ENCODE measurements at places on chromosomes 16 and 17.

- no peak for DNase-seq
Measured at GRCh38 chr17:9470171-9470570, 105.4 kb downstream of the STX8 start.

DNA sequence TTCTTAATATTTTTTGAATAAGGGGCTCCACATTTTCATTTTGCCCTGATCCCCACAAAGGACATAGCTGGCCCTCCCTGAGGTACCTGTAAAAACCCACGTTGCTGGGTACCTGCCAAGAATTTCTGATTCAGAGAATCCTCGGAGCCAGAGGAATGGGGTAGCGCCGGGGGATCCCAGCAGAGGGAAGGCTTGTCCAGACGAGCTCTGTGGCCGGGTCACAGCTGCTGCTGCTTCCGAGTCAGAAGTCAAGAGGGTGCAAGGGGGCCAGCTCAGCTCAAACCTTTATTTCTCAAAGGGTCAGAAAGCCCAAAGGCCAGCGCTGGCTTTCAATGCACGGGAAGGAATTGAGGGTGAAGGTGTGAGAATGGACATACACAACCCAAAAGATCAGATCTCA lies 68.9 kb upstream of the SDK2 start:
- no peak for DNase-seq

GRCh38 chr17:10197721-10198508 lies 491 bp downstream of the GAS7 start:
- no peak for DNase-seq

- no peak for DNase-seq
Measured at GRCh38 chr16:1100084-1100800, 4.2 kb upstream of the C1QTNF8 start.

GRCh38 chr17:68621065-68621464 lies 19.9 kb upstream of the FAM20A start:
- DNase-seq = no peak

DNA sequence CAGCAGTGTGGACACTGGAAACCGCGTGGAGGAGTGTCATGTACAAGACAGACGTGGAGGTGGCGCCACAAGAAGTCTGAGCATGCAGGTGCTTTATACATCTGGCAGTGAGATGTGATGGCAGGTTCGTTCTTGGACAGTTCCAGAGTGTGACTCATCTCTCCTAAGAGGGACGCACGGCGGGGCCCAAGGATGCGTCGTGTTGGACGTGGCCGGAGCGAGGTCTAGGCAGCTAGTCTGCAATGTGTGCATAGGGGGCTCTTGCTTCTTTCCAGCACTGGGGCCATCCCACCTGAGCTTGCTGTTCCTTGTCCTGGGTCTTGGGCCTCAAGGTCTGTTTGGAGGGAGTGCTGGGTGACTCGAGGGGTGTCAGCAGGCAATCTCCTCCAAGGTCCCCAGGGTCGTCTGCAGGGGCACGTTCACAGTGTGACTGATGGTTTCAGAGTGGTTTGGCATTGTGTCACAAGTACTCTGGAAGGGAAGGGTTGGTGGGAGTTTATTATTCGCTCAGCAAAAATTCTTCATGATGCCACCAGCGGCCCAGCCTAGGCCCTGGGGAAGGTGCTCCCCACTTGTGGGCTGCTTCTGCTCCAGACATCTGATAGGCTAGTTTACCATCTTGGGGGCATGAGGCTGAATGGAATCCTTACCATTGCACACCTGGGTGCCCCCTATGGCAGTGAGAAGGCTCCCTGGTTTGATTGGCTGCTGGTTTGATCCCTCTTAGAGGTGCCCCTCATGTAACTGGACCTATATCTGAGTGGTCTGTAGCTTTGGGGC lies 22.1 kb downstream of the SPACA3 start:
- DNase-seq = no peak

GRCh38 chr16:69187446-69188235 lies 677 bp downstream of the SNTB2 start:
- no peak for DNase-seq

- no peak for DNase-seq
Measured at GRCh38 chr17:18225642-18226283, 328 bp downstream of the LLGL1 start.

- no peak for DNase-seq
Measured at GRCh38 chr17:61248399-61248798, 151.2 kb upstream of the TBX2 start.

DNA sequence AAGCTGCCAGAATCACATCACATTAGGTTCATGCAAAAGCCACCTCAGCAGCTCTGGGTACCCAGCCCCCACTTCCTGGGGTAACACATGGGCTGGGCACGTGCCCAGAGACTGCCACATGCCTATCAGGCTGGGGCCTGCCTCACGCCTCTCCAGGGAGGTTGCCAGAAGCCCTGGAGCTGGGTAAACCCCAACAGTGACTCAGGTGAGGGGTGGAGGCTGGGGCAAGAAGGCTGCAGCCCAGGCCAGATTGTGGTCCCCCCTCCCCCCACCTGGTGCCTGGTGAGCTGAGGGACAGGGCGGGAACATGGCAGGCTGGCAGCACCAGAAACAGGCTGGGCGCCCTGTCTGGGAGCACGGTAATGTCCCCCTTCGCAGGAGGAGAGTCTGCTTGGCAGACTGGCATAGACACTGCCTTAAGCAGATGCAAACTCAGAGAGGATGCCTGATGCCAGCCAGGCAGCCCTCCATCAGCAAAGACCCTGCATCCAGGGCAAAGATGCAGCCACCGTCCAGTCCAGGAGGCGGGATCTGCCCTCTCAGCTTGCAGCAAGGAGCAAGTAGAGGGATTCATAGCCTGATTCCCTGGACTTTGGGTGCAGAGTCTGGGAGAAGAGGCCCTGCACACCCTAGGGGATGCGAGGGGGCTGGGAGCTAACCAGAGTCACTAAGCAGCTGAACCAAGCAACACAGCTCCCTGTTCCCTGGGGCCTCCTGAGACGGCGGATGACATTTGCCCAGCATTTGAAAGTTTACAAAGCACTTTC lies 28.8 kb downstream of the NGFR start:
- DNase-seq = no peak

DNA sequence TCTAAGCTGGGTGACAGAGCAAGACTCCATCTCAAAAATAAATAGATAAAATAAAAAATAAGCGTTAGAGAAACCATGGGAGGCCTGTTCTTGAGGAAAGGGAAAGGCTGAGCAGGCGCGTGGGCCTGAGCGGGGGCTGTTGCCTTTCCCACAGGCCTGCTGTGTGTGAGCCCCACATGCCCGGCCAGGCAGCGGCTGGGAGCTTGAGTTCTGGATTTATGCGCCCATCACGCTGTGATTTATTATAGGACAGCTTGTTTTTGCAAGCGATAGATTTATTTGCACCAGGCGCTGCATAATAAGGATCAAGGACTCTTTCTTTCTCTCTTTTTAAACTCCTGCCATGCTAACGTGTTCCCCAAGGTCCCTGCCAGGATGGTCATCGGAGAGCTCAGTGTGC lies 14.8 kb upstream of the WFDC1 start:
- DNase-seq = no peak
